Ovary (tissue), 10 donors: ENCODE measurements at places on chromosomes 7 and 10. TPM values are rescaled to one million over a fixed set of nuclear protein-coding genes. Genes with fewer than 3 reads are reported as not detected.

Gene SLC18A3
- not detected for total RNA-seq

Gene CCL24
- total RNA-seq, result not detected

DNA sequence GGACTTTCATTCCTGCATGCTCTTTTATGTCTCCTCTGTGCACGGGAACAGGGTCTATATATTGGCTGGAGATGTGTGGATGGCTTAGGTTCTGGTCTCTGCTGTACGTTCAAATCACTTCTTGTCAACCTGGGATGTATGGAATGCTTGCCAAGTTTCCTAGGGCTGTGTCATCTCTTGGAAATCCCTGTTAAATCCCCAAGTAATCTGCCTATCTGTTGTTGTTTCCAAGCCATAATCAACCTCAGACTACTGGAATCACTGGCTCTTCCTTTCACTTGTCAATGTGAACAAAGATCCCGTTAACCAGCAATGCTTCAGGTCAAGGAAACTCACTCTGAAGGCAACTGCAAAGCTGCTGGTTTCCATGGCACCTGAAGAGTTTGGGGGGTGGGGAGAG, 93.3 kb upstream of the FAM171A1 start:
- H3K27me3 ChIP-seq, result no peaks in the 10 kb centered on the region
- no peaks in the 10 kb centered on the region for H3K4me1 ChIP-seq
- H3K27ac ChIP-seq, result no peak overlapping the region
- DNase-seq, result no peak

DNA sequence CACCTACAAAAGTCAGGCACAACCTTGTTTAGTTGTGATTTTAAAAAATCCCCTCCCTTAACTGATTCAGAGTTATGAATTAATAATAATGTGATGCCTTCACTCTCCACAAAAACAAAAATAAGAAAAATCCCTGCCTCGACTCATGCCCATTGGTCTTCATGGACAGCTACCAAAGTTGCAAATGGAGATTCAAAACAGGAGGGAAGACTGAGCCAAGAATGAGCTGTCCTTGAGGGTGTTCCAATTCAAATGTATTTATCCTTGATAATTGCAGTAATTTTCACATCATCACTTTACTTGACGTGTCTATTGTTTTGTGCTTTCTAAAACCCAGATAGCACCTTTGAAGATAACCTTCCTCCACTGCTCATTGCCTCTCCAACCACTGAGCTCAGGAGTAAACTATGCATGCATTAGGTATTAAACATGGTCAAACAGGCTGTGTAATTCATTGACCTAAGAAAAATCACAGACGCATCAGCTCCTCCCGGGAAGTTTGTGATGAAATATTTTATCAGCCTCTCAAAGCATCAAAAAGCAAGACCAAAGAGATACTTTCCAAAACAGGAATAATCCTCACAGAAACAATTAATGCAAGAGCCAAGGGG, 712.7 kb upstream of the IGFBP3 start:
- peaks cover 1% of the 10 kb centered on the region for H3K4me1 ChIP-seq
- H3K36me3 ChIP-seq, result no peaks in the 10 kb centered on the region
- no peak overlapping the region for H3K27ac ChIP-seq
- H3K4me3 ChIP-seq, result no peak overlapping the region
- H3K27me3 ChIP-seq, result no peaks in the 10 kb centered on the region
- DNase-seq, result no peak

GRCh38 chr7:49295146-49295545, 370.8 kb downstream of the CDC14C start:
- H3K4me3 ChIP-seq, result no peak overlapping the region
- no peak overlapping the region for H3K27ac ChIP-seq
- no peak for DNase-seq
- H3K27me3 ChIP-seq, result no peaks in the 10 kb centered on the region
- no peaks in the 10 kb centered on the region for H3K4me1 ChIP-seq
- H3K36me3 ChIP-seq, result no peaks in the 10 kb centered on the region

DNA sequence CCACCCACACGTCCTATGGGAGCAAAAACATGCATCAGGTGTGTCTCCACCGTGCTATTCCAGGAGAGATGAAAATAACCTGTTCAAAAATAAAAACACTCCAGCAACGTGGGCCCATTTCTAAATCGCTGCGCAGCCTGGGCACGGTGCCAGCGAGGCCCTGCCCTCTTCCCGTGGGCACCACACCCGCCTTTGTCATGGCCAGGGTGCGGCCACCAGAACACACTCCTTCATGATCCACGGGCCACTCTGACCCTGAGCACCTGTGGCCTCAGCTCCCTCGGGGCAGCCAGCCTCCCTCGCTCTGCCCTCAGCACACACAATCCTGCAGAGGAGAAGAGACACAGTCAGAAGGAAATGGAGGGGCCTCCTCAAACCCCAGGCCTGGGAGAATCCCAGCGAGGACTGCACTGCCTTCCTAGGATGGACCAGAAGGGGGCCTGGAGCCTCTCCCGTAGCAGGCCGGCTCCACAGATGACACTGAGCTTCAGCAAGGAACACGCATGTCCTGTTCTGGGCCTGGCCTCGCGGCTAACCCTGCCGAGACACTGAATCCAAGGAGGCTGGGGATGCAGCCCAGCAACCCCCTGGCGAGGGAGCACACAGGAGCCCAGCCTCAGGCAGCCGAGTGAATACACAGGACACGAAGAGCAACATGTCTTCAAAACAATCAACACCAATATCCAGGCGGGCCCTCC, 169.0 kb downstream of the MAD1L1 start:
- no peaks in the 10 kb centered on the region for H3K27me3 ChIP-seq
- H3K27ac ChIP-seq, result no peak overlapping the region
- H3K4me3 ChIP-seq, result no peak overlapping the region
- H3K4me1 ChIP-seq, result no peaks in the 10 kb centered on the region

DNA sequence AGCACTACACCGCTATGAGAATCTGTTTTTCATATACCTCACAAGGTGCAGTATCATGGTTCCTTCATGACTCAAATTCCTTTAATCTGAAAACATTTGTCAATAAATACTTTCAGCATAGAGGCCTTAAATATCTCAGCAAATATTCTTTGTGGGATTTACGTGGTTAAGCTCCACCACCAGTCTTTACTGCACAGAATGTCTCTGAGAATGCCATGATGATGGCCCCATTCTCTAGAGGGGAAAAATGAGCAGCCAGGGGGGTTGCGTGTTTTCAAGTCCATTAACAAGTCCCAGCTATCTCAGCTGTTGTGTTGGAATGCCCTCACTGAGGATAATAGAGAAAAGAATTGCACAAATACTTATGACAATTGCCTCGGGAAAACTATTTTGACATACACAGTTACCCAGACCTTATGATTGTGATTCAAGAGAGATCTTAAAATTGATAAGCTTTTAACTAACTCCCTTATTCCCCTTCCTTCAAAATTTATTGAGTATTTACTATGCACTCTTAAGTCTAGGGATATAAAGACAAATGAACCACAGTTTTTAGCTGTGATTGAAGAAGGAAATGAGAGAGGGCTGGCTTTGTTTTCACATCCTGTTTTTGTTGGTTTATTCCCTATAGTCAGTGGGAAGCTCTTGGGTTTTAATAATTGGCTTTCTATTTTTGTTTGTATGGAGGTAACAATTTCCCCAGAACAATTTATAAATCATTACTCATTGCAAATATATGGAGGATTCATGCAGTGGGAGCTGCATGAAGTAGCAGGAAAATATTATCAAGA, 176.5 kb upstream of the VWC2 start:
- no peak for DNase-seq
- H3K27ac ChIP-seq, result no peak overlapping the region
- no peak overlapping the region for H3K4me3 ChIP-seq
- no peaks in the 10 kb centered on the region for H3K36me3 ChIP-seq
- H3K27me3 ChIP-seq, result no peaks in the 10 kb centered on the region

DNA sequence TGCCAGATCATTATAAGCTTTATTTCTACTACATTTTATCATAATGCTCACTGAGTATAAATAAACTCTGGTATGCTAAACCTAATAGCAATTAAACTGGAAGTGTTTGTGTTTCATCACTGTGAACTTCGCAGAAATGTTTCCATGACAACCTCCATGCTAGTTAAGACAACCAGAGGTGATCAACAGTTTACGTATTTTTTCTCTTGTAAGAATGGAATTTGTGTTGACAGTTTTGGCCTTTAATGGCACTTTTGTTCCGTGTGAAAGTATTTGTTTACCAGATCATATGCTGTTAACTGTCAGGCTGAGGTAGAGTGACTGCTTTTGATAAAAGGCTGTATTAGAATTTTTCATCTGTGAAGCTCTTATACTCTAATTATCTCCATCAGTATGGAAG, 212.1 kb upstream of the PPP1R3A start:
- no peak for DNase-seq
- H3K4me3 ChIP-seq, result no peak overlapping the region
- no peaks in the 10 kb centered on the region for H3K27me3 ChIP-seq
- no peak overlapping the region for H3K27ac ChIP-seq
- no peaks in the 10 kb centered on the region for H3K4me1 ChIP-seq
